Neural crest cell (in vitro differentiated cells): ENCODE measurements at places on chromosomes 13 and 19.

GRCh38 chr13:48778610-48779009 lies 124.9 kb downstream of the CYSLTR2 start:
- no peak for DNase-seq

GRCh38 chr13:97267418-97268059 lies 45.4 kb downstream of the MBNL2 start:
- DNase-seq = no peak

GRCh38 chr13:84279166-84279565 lies 396.9 kb upstream of the SLITRK1 start:
- no peak for DNase-seq

DNA sequence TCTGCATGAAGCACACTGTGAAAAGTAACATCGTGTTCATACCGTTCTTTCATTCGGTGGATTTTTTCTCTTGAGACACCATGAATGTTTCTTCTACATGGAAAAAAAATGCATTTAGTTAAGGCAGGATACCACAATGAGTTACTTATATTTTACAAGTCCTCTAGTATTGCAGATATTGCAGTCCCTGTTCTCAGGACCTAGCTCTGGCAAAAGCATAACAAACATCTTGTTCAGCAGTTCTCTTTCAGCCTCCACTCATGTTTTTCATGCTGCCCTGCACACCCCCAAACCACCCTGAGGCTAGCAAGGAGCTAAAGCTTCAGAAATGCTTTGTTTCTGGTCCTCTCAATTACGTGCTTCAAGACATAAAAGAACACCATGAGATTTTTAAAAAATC lies 24.8 kb downstream of the N4BP2L1 start:
- no peak for DNase-seq

- DNase-seq = no peak
Measured at GRCh38 chr13:107585469-107586180, 629.7 kb downstream of the LIG4 start.

GRCh38 chr19:33261511-33262189 lies 36.0 kb upstream of the SLC7A10 start:
- DNase-seq = no peak
